ENCODE measurements at places on chromosomes 11 and 22.

DNA sequence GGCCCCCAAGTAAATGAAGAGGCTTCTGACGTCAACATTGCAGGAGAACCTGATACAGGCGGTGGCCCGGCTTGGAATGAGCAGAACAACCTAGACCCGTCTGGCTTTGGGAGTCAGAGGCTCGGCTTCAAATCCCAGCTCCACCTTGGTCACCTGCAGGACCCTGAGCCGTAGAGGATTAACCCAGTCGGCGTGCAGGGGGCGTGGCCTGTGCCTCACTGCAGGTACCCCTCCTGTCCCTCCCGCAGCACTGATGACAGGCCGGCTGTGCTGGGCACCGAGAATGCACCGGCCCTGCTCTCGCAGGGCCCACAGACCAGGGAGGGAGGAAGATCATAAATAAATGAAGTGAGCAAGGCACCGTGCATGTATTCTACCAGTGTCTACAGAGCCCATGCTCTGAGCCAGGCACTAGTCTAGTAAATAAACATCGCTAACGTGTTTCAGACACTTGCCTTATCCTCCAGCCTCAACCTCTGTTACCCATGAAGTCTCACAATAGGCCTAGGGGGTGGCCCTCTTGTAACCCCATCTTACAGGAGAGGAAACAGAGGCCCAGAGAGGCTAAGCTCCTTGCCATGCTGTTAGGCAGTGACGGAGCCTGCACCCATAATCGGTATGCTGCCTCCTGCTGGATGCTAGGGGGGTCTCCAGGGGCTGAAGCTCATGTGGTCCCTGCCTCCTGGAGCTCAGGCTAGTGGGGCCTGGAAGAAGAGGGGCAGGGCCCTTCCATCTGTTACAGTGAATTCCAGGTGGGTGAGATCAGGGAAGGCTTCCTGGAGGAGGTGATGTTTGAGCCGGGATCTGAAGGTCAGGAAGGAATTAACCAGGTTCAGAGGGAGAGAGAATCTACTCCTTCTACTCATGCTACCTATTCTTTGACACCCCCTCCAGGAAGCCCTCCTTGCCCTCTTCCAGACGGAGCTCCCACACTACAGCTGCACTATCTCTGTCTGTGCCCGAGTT, 53.4 kb downstream of the RTL6 start:
- DNase-seq: no peak

DNA sequence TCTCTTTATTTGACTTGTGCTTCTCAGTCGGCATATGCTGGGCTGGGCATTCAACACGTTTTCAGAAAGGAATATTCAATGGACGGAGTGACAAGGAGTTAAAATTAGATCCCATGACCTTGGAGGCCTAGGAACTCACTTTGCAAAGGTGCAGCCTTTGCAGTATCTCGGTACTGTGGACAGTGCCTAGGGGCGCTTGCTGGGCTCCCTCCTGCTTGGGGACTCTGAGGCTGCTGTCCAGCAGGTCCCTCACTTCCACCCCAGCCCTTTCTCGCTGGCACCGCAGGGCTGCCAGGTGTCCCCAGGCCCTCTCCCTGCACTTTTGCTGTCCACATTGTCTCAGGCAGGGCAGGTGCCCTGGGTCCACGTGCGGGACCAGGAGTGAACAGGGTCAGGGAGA, 255.5 kb upstream of the B3GAT1 start:
- DNase-seq: no peak

DNA sequence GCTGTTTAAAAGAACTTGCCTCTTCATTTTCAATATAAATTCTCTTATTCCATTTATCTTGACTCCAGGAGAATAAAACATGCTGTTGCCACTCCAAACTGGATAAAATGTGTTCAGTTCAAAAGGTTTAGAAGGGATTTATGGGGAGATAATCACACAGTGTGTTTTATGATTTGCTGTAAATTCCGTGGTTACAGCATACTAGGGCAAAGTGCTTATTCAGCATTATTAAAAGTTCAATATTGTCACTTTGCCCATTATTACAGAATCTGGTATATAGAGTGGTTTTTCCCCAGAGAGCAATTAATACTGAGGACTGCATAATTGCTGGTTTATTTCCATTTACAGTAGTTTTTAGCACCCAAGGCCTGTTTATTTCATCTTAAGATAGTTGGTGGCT, 780.9 kb upstream of the RAG2 start:
- DNase-seq: no peak

- no peak for DNase-seq
Observed at GRCh38 chr11:124656774-124657630, 16.5 kb downstream of the SIAE start.

DNA sequence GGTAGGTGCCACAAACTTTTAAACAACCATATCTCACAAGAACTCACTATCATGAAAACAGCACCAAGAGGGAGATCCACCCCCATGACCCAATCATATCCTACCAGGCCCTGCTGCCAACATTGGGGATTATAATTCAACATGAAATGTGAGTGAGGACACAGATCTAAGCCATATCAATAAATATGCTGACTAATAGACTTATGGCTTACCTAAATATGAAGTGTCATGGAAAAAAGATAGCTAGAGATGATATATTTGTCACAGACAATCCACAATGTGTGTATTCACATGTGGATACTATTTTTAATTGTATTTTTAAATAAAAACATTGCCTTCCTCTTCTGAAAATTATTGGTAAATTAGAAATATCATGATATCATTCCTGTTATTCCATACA, 38.2 kb upstream of the RAB38 start:
- DNase-seq: no peak

DNA sequence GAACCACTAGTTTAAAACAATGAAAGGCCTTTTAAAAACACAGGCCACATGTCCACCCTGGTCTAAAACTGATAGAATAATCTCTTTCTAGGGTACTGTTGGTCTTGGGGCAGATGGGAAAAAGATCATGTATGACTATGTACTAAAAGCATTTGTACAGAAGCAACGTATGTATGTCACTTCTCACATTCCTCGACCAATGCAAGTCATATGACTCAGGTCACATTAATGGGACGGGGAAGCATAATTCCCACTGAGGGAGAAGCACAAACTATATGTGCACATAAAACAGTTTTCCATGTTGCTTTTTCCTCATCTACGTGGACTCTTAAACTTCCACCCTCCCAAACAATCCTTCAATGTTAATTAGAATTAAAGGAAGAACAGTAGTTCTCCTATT, 32.2 kb upstream of the GAB2 start:
- no peak for DNase-seq
